Heart left ventricle (tissue), 16 donors: ENCODE measurements at places on chromosomes 7 and 10.

DNA sequence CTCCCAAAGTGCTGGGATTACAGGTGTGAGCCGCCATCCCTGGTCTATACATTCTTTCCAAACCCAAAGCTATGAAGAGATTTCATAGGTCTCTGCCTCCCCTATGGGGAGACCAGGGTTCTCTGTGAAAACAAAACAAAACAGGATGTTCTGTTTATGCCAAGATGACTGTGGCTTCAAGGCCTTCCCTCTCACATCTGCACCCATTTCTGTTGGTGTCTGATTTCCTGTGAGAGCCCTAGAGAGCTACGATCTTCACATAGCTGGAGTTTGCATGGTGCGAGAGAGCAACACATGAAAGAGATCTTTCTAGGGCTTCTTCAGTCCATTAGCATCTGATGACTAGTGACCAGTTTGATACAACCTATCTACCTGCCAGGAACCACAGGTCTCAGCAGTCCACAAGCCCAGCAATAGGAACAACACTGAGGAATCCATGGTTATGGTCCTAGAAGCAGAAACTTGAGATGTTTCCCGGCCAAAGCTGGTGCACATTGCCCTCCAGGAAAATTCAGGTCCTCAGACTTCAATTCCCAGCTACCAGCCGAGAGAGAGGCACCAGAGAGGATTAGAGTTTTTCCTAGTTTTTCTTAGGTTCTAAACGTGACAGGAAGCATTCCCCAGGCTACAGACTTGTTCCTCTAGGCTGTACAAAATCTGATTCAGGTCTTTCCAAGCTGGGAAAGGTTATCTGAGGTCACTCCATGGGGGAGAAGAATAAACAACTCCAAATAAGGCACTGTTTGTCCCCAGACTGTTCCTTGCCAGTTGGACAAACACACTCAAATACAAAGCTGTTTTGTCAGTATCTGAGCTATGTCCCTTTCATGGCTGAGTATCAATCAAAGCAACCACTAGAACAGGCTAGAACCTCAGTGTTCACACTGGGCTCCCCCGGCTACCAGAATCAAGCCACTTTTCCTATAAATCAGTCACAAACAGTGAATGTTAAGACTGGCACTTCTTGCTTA, 259.7 kb downstream of the CALN1 start:
- DNase-seq: no peak

- DNase-seq: no peak
Observed at GRCh38 chr7:54904130-54904529, 114.7 kb upstream of the EGFR start.

- no peak for DNase-seq
Observed at GRCh38 chr7:131532570-131533091, 23.8 kb downstream of the PODXL start.

DNA sequence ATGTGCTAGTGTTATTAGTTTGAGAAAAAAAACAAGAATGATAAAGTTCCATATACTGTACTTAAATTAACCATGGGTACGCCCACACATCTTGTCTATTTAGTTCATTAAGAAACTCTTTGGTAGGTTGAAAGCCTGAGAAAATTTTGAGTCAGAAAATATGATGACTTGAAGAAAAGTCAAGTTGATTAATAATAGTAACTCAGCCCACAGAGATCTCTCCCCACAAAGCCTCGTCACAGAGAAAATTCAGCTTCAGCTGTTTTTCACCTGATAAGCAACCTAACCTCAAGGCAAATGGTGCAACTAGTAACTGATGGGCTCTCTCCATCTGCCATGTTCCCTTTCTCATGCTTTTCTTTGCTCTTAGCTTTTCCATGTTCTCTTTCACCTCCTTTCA, 1021.6 kb downstream of the GATA3 start:
- DNase-seq: no peak

DNA sequence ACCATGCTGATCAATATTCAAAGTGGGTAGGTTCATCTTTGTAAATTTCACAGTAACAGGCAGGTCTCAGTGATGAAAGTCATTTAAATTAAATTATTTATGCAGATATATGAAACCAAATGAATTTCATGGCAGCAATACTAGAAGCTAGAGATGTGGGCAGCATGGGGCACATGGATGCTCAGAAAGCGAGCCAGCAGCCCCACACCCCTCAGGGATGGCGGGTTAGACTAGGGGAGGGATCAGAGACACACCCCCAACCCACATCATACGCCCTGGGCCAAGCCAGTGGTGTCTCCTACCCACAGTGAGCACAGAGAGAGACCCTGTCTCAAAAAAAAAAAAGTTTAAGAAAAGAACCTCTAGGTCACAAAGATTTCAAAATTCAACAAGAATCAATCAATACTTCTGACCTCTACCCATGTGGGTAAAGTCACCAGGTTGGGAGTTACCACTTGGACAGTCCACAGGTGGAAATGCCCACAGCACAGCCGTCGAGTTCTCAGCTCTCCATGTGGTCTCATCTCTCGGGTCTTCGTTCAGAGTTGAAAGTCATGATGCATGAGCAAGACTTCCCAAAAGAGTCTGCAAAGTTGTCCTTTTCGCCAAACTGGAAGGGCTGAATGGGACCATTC, 79.3 kb upstream of the PPP2R2D start:
- DNase-seq: no peak

DNA sequence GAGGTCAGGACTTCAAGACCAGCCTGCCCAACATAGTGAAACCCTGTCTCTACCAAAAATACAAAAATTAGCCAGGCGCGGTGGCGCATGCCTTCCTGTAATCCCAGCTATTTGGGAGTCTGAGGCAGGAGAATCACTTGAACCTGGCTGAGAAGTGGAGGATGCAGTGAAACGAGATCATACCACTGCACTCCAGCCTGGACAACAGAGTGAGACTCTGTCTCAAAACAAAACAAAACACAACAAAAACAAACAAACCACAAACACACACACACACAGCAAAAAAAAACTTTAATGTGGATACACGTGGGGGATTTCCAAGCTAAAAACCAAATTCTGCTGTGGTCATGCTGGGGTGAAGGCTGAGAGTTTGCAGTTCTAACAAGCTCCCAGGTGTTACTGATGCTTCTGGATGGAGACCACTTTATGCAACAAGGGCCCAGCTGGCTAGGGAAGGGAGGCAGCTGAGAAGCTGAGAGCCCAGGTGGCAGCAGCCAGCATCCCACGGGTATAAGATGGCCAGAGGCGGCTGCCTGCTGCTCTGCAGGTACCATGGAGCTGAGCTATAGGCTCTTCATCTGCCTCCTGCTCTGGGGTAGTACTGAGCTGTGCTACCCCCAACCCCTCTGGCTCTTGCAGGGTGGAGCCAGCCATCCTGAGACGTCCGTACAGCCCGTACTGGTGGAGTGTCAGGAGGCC, at the start of gene ZP3:
TSS of gene ZP3 (plus strand) at position 538 of the 699 bp plus-strand sequence. CDS start at position 553, 15 bp downstream.
- DNase-seq: no peak

- no peak for DNase-seq
Observed at GRCh38 chr10:86824151-86824550, 67.7 kb downstream of the BMPR1A start.

- DNase-seq: no peak
Observed at GRCh38 chr10:1468811-1469210, 268.5 kb downstream of the ADARB2 start.

DNA sequence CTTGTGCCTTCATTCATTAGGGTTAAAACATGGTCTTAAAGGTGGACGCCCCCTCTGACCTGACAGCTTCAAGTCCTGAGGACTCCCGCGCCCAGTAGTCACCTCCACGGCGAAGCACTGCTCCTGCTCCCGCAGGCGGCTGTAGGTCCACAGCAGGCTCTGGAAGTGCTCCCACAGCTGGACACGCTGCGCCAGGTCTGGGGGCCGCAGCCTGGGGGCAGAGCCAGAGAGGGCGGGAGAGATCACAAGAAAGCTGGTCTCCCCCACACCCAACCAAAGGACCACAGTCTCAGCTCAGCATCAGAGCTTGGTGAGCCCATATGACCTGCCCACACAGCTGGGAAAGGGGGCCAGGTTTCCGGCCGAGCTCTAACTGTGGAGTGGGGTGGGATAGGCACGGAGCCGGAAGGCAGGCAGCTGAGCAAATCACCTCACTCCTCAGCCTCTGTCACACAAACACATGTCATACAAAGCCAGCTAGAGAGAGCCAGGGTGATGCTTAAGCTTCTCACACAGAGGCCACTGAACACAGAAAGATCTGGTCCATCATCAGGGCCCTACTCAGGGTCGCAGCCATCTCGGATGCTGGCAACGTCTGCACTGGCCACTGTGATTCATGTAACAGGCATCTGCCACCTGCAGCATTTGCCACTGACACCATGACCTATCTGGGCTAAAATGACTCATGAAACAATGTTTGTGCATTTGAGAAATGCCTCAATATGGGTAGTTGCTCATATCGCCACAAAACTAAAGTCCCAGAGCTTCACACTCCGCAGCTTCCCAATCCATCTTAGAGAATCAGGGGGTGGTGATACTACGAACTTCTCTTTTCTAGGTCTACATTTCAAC, 12.6 kb downstream of the HPS1 start:
- DNase-seq: no peak

GRCh38 chr10:131016556-131016955, 295.0 kb downstream of the TCERG1L start:
- no peak for DNase-seq
